ENCODE measurements at places on chromosomes 1 and 21.

GRCh38 chr1:31441558-31441957 is 28.5 kb downstream of the SERINC2 start:
- DNase-seq, result no peak

- DNase-seq, result peak; percentile 21
These were observed 5.5 kb downstream of the FBXO2 start for GRCh38 chr1:11648732-11649158.

DNA sequence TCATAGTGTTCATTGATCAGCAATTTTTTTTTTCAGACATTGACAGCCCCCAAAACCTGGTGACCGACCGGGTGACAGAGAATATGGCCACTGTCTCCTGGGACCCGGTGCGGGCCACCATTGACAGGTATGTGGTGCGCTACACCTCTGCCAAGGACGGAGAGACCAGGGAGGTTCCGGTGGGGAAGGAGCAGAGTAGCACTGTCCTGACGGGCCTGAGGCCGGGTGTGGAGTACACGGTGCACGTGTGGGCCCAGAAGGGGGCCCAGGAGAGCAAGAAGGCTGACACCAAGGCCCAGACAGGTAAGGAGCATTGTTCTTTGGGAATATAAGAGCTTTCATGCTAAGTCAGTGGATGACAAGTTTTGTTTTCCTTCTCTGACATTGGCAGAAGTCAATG is 49.3 kb downstream of the TNN start:
- DNase-seq, result no peak

DNA sequence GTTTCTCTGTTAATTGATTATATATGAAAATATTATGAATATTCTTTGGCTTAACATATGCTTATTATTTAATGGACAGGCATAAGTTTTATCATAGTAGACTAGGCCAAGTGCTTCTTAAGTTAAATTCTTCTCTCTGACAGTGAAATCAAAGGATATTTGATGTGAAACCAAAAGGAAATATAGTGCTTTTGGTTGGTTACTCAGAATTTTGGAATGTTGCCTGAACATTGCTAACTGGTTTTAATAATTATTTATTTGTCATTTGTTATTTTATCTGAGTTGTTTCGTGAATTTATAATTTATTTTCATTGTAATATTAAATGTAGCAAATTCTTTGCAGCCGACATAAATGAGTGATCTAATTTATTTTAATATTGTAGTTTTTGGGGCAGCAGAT is 18.3 kb downstream of the HOOK1 start:
- DNase-seq, result no peak

GRCh38 chr1:8347635-8348034 is 29.7 kb downstream of the SLC45A1 start:
- no peak for DNase-seq

- peak; percentile 22 for DNase-seq
These were observed 16.1 kb upstream of the STMN1 start for GRCh38 chr1:25922056-25922970.

DNA sequence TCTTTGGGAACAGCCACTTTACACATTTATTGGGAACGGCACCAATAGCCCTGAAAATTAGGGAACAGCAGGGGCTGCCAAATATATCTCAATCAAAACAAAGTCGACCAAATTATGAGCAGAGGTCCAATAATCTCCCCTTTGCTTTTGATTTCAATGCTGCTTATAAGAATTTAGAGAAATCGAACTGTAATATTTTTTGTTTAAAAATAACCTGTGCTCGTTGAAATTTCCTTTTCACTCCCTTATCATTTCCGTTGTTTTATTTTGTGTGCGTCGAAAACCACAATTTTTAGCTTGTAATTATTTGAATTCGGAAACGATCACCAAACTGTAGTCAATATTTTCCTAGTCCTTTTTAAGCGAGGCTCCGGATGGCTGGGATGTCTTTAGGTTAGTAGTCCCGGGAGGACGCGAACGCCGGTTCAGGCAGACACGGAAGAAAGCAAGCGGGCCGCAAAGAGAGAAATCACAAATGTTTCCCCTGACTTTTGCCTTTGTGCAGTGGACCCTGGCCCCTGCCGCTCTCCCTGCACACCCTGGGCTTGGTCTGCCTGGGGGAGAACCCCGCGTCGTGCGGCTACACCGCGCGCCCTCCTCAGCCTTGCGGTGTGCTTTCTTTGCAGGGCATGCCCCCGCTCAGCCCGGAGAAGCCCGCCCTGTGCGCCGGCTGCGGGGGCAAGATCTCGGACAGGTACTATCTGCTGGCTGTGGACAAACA is 2.3 kb downstream of the LHX9 start:
- DNase-seq, result no peak

DNA sequence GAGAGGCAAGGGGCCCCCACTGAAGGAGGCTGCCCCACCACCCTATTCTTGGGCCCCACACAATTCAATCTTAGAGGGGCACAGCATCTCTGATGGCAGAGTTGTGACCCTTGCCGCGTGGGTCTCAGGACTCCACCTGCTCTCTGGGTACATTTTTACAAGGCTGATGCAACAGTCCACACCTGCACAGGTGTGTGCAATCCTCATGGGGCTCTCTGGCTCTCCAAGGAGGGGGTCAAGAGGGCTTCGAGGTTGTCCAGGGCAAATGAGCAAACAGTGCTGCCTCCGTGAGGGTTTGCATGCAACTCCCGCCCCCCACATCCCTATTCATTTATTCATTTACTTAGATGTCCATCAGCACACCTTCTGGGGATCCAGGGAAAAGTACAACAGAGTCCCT is 81.6 kb upstream of the IFFO2 start:
- DNase-seq, result no peak

GRCh38 chr1:248787430-248787829 is 31.9 kb upstream of the LYPD8 start:
- DNase-seq, result no peak

DNA sequence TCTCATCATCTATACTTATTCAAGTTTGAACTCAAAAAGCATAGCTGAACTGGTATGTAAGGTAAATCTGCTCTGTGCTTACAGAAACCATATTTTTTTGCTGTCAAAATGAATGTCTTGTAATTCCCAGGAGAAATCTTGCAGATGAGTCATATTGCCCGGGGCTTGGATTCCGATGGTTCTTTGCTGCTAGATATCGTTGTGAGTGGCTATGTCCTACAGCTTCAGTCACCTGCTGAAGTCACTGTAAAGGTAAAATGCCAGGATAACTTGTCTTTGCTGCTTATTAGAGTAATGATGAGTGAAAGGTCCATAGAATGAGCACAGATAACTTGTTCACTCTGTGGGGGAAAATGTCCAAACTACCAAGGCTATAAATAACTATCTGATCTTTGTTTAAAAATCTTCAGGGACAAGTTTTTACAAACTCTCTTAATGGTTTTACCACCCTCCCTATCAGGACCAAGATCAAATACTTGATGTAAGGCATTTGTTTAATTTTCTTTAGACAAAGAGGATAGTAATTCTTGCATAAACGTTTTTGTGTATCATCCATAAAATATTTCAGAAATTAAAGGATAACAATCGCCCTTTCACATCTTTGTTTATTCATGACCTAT is 222.3 kb downstream of the TPR start:
- no peak for DNase-seq

DNA sequence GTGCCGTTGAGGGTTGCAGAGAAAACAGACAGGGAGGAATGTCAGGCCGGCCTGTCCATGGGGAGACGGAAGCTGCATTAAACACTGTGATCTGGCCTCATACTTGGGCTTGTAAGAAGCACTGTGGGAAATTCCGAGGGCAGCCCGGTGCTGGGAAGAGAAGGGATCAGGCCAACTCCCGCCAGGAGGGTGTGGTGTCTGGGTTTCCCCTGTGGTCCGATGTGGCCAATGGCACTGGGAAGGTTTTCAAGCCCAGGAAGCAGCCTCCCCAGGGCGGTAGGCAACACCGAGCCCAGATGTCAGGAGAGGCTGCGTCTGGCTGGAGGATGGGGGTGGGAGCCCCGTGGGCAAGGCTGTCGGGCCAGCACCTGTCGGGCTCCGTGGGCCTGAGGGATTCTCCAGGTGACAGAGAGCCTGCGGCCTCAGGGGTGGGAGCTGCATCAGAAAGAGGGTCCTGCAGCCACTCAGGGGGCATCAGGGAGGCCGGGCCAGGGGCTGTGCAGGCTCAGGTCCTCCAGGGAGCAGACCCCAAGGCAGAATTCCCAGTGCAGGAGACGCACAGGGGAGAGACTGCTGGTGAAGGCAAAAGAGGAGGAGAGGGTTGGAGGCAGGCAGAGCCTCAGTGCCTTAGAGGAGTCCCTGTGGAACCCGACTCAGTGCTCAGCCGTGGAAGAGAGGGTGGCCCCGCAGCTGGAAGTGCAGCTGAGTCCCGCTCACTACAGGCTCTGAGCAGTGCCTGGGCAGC is 8.4 kb downstream of the UBASH3A start:
- DNase-seq, result no peak

- no peak for DNase-seq
These were observed 125.4 kb downstream of the CASZ1 start for GRCh38 chr1:10671090-10671489.

DNA sequence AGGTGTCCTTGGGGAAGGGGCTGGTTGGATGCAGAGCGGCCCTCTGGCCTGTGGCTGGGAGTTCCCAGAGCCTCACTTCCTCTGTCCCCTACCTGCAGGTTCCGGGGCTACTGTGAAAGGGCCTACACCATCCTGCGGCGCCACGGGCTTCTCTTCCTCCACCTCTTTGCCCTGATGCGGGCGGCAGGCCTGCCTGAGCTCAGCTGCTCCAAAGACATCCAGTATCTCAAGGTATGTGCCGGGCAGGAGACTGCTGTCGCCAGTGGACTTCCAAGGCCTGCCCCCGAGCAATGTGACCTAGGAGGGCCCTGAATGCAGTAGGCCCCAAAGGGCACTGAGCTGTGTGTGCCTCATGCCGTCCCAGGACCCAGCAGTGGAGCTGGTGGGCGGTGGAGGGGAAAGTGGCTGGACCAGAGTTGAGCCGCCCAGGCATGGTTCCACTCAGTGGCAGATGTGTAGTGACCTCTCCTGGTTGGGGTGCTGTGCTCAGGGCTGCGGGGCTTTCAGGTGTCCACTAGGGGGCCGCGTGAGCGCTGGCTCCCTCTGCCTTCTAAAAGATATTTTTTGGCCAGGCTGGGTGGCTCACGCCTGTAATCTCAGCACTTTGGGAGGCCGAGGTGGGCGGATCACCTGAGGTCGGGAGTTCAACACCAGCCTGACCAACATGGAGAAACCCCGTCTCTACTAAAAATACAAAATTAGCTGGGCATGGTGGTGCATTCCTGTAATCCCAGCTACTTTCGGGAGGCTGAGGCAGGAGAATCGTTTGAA is 73.4 kb downstream of the PIK3CD start:
- peak; percentile 44 for DNase-seq

DNA sequence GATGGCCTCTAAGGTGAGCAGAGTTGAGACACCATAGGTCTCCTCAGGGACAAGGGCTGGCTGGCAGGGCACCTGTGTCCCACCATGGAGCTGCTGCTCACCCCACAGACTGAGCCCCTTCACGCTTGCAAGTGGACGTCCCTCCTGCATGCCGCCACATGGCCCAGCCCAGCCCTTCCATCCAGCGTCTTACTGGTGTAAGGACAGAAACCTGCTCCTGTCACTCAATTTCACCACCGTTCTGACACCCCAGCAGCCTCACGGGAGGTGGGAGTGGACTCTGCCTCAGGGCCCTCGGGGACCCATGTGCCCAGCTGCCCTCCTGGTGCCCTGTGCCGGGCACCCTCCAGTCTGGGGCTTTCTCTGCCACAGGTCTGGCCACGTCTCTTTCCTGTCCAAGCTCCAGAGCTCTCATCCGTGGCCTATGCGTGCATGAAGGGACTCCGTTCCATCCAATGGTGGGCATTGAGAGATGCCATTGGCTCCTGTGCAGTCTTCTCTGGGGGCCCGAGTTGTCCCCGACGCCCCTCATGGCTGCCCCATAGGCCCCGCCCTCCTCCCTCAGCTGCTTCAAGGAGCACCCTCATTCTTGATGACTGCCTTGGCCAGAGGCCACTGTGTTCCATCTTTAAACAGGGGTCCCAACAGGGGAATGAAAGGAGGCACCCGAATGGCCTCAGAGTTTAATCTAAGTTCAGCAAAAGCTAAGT is 42.6 kb upstream of the COL6A1 start:
- no peak for DNase-seq

- DNase-seq, result no peak
These were observed 237.4 kb downstream of the CENPF start for GRCh38 chr1:214840356-214840755.

DNA sequence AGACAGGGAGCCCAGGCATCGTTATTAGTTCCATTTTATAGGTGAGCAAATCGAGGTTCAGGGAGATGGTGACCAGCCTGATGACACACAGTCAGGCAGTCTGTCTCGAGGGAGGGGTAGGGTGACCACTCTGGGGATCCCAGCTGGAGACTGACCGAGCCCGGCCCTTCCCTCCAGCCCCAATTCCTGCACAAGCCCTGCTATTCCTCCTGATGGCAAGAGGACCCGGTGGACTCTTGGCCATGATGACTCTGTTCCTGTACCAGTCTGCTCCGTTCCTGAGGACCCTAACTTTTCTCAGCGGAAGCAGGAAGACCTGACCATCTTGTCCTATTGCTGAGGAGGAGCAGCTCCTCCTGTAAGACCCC is 391 bp downstream of the AGT start:
- DNase-seq, result no peak

DNA sequence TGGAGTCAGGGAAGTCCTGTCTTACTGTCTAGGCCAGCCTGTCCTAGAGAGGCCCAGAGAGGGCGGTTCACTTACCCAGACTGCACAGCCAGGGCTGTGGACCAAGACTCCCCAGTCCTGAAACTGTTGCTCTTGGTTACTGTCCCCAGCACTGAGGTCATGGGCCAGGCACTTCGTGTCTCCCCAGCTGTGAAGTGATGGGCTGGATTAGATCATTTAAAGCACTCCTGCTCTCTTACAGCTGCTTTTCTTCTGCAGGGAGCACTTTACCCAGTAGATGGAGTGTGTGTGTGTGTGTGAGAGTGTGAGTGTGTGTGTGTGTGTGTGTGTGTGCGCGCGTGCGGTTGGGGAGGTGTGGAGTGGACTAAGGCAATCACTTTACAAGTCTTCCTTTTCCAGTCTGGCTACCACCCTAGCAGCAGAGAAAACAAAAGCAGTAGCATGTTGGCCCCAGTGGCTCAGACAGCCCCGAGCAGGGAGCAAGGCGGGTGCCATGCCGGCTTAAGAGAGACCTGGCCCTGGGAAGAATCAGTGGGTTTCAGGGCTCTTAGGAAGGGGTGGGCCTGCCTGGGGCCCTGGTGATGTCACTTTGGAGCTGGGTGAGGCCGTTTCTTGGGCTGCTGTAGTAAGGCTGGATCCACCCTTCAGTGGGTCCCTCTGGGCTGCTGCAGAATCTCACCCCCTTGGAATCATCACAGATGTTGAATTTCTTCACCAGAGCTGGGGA is 2.4 kb downstream of the SPSB1 start:
- no peak for DNase-seq

- no peak for DNase-seq
These were observed 93.8 kb downstream of the USP25 start for GRCh38 chr21:15823486-15824150.

DNA sequence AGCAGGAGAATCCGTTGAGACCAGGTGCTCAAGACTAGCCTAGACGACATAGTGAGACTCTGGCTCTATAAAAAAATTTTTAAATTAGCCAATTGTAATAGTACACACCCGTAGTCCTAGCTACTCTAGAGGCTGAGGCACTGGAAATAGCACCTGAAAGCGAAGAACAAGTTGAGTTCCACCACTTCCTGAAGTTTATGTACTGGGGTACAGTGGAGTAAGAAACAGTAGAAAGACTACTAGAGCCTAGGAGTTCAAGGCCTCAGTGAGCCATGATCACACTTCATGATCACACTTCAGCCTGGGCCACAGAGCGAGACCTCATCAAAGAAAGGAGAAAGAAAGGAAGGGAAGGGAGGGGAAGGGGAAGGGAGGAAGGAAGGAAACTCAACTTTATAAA is 19.8 kb downstream of the RSBN1 start:
- no peak for DNase-seq

- DNase-seq, result no peak
These were observed 238.1 kb downstream of the VAV3 start for GRCh38 chr1:107726860-107727259.

Data from stimulated activated CD8-positive, alpha-beta memory T cell treated with anti-CD3 and anti-CD28 coated beads, Interleukin-7, amount 100 ng/mL, for 4 hours (primary cell).